ENCODE measurements at places on chromosomes 1 and 21.

- no peak for DNase-seq
Observed at GRCh38 chr1:24020025-24020424, 39.9 kb upstream of the SRSF10 start.

DNA sequence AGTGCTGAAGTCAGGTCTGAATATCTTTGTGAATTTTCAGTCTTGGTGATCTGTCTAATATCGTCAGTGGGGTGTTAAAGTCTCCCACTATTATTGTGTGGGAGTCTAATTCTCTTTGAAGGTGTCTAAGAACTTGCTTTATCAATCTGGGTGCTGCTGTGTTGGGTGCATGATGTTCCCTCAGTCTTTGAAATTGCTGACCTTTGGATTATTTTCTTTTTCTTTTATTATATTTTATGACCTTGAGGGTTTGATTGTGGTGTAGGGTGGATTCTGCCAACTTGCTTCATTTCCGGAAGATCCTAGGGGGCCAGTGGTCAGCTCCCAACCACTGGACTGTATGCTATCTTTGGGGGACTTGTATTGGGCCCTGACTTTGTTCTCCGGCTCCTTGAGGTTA lies 415.3 kb downstream of the USP25 start:
- DNase-seq, result no peak

DNA sequence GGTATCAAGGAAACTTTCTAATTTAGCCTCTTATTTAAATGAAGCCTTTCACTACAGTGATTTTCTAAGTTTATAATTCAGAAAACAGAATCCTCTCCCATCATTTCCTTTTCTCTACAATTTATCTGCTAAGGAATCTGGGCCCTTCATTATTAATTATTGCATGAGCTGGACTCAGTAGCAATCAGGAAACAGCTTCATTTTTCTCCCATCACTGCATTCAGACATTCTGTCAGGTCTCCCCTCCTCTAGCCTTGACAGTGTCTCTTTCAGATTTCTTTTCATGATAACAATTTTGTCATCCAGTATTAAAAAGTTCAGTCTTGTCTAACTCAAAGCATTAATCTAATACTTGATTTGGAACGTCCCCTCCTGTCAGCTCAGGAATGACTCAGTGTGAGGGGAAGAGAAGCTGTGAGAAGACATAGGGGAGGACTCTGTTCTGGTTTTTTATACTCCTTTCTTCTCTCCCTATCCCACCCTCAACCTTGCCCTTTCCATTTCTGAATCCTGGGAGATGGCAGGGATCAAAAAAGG lies 28.1 kb downstream of the SLC44A5 start:
- no peak for DNase-seq

DNA sequence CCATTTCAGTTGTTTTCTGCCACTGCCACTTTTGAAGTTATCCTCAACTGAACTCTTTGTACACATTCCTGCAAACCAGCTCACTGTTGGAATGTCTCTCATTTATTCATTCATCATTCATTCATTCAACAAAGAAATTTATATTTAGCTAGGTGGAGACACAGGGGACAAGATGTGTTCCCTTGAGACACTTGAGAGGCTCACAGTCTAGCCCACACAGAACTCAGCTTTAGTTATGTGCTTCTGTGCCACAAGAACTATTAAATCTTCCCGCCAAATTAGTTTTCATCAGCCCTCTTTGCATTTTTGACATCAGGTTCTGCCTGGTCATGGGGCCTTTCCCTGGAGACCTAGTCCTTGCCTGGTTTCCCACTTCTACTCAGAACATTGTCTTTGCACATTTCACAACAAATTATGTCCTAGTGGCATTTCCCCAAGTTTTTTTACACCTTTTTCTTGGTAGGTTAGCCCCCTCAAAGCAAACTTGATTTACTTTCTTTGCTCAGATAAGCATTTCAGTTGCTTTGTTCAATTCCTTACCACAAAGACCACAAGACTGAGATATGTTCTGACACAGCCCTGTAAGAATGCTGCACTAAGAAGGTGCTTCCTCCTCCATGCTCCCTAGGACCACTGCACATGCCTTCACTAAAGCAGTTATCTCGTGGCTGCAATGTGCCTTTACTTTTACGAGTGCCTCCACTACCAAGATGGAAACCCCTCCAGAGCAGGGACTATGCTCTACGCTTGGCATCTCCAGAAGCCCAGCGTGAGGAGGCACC lies 31.0 kb downstream of the ILDR2 start:
- no peak for DNase-seq

DNA sequence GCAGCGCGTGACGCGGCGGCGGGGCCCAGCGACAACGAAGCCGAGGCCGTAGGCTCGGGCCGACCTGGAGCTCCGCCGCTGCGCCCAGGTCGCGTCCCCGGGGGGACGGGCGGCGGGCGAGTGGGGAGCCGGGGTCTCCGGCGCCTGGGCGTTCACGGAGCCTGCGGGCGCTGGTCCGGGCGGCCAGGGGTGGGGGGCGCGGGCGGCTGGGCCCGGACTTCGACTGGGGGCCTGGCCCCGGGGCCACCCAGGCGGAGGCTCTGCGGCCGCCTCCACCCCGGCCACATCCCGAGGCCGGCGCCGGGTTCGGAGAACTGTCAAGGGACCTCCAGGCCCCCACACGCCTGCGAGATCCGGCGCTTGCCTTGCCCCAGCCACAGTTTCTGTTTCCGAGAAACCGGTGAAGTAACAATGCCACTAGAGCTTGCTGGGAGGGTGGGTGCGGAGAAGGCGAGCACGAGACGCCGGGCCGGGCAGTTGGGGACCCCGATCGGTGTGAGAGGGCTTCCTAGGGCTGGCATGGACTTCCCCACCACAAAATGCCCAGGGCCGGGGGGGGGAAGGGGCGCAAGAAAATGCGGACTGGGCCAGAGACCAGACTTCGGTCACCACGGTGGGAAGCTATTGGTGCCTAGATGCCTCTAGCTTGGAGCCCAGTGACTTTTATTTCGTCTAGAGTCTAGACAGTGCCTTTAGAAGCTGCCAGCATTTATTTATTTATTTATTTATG lies 501 bp downstream of the FBXO6 start:
- no peak for DNase-seq

DNA sequence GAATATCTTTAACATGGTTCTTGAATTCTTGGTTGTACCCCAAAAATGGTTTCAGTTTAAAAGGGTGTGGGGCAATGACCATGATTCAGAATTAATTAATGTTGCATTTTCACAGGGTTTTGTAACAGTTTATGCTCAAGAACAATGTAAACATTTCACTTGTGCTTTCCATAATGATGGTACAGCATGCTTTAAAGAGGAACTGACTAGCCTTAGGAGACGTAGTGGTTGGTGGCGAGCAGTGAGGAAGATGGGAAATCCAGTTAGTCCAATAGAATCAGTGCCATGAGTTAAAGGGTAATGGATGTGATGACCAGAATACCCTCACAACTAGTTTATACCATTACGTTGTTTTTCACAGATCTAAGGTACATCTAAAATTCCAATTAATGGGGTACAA lies 138.0 kb downstream of the HS2ST1 start:
- no peak for DNase-seq

- no peak for DNase-seq
Observed at GRCh38 chr1:96559181-96559580, 162.4 kb upstream of the PTBP2 start.

- no peak for DNase-seq
Observed at GRCh38 chr1:96472471-96472870, 249.1 kb upstream of the PTBP2 start.

GRCh38 chr21:43717166-43717853 lies 1.6 kb upstream of the PDXK start:
- no peak for DNase-seq

DNA sequence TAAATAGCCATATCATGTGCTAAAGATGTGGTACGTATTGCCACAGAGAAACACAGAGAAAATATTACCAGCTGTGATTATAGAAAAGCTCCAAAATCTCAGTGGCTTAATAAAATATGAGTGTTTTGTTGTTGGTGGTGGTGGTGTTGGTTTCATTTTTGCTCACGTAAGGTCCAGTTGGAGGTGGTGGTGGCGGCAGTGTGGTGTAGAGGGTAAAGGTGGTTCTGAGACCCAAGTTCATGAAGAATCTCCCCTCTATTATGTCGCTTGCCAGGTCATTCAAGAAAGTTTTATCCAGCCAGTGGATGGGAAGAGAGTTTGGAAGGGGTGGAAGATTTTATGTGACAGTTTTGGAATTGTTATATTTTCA lies 217.6 kb upstream of the SAMSN1 start:
- no peak for DNase-seq

GRCh38 chr1:63324779-63325119 lies 2.4 kb downstream of the FOXD3 start:
- no peak for DNase-seq

DNA sequence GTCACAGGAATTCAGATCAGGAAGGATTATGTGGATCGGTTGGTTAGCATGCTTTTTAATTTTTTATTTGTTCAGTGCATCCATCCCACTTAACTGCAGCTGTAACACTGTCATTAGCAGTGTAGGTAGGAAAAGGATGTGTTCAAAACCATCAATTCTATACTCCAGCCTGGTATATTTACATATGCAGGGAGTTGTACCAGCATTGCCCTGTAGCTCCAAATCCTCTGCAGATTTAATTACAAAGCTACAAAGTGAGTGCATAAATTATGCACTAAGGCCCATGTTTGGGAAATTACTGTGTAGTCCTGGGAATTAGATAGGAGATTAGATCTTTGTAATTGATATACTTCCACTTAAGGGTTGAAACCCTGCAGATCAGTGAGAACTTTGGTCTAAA lies 15.9 kb upstream of the OSBPL9 start:
- no peak for DNase-seq

DNA sequence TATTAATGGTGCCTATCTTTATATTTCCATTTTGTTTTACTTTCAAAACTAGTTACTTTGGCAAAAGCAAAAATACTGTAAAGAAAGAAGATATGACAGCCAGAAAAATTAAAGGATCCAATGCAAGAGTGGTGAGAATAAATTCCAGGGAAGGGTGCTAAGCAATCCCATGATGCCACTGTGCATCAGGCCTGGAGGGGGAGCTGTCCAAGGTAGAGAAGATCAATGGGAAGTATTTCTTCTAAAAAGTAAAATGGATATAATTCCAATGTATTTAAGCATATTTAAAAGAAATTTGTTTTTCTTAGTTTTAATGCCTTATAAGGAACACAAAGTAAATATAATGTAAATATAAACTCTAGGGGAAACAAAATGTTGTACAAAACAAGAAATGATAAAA lies 1382.2 kb upstream of the B3GALT2 start:
- no peak for DNase-seq

DNA sequence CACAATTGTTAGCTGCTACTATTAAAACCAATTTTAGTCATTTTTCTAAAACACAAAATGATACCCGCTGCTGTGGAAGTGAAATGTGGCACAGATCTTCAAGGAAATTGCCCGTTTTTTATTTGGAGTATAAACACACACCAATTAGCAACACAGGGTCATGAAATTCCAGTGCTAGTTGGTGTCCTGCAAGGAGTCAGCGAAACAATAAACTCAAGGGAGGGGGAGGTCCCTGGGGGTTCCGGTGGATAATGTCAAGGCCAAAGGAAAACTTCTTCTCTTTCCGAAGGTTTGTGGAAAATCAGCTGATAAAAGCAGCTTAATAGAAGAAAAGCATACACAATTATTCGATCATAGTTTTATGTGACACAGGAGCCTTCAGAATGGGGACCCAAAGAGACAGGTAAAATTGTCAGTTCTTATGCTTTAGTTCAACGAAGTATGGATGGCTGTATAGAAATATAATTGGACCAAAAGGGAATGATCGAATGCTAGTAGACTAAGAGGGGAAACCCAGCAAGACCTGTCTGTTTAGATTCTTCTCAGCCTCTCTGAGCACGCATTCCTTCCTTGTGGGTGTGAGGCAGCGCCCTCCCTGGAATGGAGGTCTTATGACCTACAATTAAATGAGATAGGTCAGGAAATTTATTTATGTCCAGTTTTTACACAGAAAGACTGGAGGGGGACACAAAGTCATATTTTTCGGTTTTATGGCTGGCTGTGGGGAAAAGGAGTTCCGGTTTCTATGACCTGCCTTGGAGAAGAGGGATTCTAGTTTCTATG lies 65.9 kb downstream of the KCNK1 start:
- DNase-seq, result no peak
